ENCODE measurements at places on chromosomes 7 and 10.

GRCh38 chr7:151717415-151717814, 159.5 kb downstream of the PRKAG2 start:
- no peak for DNase-seq

GRCh38 chr7:73828972-73829371, 1.8 kb upstream of the CLDN4 start:
- DNase-seq = no peak

- DNase-seq = no peak
These were observed 140.1 kb downstream of the GFRA1 start for GRCh38 chr10:116132780-116133399.

- no peak for DNase-seq
These were observed 54.6 kb downstream of the TMEM209 start for GRCh38 chr7:130150587-130150986.

DNA sequence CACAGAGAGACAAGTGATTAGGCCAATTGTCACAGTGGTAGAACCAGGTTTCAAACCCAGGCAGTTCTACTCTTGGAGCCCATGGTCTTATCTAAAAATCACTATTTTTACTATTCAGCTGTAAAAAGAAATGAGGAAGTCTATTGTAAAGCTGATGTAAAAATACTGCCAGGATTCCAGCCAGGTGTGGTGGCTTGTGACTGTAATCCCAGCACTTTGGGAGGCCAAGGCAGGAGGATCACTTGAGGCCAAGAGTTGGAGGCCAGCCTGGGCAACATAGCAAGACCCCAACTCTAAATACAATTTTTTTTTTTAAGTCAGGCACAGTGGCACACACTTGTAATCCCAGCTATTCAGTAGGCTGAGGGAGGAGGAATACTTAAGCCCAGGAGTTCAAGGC, 40.4 kb downstream of the HIP1 start:
- no peak for DNase-seq

GRCh38 chr7:135682191-135682590, 19.9 kb downstream of the STMP1 start:
- DNase-seq = no peak

DNA sequence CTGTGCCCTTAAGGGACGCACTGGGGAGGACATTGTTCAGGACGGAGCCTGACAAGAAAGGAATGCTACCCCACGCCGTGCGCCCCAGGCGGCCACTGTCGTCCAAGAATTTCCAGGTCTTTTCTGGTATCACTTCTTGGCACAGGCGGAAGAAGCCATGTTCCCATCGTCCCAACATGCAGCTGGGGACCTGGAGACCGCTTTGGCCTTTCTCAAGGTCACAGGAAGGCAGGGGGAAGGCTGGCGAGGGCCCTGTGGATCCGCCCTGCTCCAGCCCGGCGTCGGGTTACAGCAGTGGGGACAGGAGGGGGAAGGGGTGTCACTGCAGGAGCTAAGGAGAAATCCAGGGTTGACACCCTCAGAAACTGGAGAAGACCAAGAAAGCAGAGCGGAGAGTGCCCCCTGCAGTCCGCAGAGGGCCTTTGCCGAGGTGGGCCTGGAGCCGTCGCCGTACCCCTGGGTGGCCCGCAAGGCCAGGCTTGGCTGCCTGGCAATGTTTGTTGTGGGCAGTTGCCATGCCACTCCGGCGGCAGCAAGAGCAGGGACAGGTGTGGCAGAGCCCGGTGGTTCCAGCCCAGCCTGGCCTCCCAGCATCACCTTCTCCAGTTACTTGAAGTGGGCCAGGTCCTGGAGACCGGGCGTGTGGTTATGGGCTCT, 104.1 kb downstream of the LHPP start:
- no peak for DNase-seq

DNA sequence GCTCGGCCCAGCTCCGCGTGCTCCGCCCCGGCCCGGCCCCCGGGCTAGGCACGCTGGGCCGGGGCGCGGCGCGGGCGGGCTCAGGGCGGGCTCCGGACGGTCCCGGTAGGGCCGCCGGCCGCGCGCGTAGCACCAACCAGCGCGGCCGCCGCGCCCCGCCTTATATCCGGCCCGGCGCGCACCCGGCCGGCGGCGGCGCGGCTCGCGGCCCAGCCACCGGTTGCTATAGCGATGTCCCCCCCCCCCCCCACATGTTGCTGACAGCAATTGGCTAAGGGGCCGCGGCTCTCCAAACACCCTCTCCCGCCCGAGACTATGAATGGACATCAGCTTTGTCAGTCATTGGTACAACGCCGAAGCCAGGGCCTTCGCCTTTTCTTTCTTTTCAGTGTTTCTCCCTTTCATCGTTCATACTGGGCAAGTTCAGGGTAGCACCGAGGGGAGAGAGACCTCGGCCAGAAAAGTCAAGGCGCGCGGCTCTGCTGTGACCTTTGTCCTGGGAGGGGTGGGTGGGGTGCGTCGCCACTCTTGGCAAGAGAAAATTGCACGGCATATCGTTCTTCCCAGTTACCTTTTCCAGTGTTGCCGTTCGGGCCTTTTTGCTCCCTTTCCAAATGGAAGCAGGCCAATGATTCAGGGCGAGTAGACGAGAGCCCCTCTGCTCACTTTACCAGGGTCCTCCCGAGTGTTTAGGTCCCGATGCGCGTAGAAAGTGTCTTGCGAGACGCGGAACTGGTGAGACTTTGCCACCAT, 354.2 kb downstream of the DNAJB6 start:
- DNase-seq = no peak

GRCh38 chr10:101136007-101136707, 5.1 kb downstream of the TLX1 start:
- no peak for DNase-seq

- peak; percentile 57 for DNase-seq
These were observed at the start of gene PTPRE for GRCh38 chr10:127906548-127907377. Gene PTPRE (plus strand): TSS chr10:127907103. CDS start chr10:128040882, 133,779 bp downstream.

- DNase-seq = no peak
These were observed 114.9 kb downstream of the TRRAP start for GRCh38 chr7:98993024-98993897.

DNA sequence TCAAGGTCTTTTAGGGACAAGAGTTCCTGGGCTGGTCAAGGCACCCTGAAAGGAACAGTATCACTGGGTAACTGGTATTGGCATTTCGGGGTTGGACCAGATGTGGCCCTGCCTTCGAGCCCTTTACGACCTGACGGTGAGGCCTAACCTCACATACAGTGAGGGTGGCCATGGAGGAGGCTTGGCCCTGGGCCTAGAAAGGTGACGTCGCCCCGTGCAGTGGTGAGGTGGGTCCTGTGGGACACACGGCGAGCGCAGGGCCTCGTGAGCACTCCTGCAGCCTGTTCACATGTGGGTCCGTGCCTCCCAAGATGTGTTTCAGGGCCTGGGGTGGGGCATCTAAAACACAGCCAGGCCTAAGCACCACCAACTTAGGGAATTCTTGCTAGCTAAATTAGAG, 36.1 kb downstream of the CRHR2 start:
- DNase-seq = no peak

DNA sequence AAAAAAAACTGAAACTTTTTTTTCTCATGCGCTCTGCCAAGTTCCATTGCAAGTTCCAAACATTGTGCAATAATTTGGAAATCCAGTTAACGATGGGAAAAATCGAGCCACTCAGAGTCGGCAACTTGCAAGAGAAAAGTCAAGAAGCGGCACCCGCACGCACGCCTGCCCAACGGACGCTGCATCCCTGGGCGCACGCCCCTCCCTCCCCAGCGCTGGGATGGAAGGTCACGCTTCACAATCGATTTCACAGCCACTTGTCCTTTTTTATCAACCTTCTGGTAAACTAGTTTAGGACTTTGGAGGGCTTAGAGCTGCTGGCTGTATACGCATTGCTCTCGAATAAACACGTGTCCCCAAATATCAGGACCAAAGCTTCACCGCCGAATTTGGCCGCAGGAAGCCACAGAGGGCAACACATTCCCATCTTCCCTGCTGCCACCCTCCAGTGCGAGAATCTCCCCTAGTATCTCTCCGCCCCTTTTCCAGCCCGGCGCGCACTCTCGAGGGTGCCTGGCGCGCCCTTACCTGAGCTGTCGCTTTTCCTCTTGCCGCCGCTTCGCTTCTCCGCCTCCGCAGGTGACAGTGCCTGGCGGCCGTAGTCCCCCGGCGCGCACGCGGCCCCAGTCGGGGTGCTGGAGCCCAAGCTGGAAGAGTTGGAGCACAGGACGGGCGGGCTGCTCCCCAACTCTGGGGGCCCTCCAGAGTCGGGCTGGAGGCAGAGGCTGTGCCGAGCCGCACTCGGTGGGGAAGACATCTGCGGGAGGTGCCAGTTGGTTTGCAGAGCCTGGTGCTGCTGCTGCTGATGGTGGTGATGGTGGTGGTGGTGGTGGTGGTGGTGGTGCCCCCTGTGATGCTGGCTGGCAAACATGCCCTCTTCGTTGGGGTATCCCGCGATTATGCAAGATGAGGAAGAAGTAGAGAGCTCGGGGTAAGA, 857 bp downstream of the MEOX2 start:
- DNase-seq = no peak

DNA sequence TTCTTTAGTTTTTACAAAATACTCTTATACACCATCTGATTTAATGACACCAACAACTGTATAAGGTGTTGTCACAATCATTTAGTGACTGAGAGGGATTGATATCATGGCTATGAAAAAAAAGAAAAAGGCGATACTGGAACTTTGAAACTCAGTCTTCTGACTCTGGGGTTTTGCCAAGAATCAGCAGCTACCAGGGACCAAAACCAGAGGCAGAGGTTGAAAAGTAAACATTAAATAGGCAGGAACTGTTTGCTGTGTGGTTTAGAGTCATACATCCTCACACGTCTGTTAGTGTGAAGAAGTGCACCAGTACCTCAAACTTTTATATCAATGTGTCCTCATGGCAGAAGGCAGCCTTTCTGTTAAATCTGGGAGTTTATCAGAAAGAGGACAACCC, 19.9 kb upstream of the GGCT start:
- no peak for DNase-seq

DNA sequence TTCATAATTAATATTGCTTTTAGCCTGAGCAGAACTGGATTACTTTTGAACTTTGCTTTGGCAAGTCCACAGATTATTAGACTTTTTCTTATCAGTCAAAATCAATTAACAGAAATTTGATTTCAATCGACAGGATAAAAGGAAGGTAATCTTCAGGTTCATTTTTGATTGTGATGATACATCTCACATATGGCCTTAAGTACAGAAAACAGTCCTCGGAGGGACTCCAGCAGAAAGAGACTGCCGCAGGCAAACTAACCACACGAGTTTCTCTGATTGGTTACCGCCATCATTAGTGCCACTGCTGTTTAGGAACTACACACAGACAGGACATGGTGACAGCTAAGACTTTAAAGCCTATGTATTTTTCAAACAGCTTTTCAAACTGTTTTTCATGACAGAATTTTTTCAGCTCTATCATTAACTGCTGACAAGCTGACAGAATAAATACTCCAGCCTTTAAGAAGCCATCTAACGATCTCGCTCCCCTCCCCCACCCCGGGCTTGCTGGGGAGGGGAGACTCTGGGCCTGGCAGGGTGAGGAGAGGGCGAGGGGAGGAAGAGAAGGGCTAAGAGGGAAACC, 668.2 kb downstream of the KCNMA1 start:
- DNase-seq = no peak

GRCh38 chr7:22675917-22676343, 51.1 kb upstream of the IL6 start:
- no peak for DNase-seq

GRCh38 chr10:120205368-120206018, 251.5 kb upstream of the PLPP4 start:
- DNase-seq = no peak

GRCh38 chr7:12728192-12728538, 40.7 kb downstream of the ARL4A start:
- no peak for DNase-seq

DNA sequence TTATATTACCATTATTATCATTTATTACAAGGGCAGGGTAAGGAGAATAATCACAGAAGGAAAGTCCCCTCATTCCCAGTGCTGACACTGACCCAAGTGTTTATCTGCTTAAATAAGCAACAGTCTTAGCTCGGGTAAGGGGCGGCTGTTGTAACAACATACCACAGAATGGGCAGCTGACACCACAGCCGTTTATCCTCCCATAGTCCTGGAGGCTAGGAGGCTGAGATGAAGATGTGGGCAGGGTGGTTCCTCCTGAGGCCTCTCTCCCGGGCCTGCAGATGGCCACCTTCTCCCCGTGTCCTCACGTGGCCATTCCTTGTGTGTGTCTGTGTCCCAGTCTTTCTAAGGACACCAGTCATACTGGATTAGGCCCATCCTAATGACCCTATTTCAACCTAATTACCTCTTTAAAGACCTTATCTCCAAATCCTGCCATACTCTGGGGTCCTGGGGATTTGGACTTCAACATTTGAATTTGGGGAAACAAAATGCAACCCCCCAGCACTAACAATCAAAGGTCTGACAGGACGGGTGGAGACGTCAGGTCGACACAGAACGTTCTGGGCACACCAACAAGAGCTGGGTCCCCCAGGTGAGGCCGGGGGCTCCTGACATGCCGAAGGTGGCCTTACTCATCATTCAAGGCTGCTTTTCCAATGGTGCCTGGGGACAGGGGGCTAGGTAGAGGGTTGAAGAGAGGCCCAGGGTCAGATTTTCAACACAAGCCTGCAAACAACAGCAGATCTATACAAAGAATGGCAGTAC, 93.5 kb downstream of the TNS3 start:
- no peak for DNase-seq

DNA sequence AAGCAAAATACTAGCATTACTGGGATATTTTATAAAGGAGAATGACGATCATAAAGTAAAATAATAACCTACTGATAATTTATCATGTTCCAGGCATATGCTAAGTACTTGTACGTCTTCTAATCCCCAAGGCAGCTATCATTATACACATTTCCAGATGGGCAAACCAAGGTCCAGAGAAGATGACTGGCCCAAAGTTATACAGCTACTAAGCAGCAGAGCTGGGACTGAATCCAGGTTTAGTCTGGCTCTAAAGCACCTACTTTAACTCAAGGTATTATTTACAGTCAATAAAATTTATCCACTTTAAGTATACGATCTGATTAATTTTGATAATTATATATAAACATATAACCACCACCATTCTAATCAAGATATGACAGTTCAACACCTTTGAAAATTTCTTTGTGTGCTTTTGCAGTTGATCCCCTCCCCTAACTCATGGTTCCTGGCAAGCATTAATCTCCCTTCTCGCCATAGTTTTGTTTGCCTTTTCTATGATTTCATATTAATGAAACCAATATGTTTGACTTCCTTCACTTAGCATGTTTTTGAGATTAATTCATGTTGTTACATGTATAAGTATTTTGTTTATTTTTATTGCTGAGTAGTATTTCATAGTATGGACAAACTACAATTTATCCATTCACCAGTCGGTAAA, 126.7 kb downstream of the CPEB3 start:
- no peak for DNase-seq

- DNase-seq = no peak
These were observed 88.4 kb upstream of the LEP start for GRCh38 chr7:128152721-128153120.

DNA sequence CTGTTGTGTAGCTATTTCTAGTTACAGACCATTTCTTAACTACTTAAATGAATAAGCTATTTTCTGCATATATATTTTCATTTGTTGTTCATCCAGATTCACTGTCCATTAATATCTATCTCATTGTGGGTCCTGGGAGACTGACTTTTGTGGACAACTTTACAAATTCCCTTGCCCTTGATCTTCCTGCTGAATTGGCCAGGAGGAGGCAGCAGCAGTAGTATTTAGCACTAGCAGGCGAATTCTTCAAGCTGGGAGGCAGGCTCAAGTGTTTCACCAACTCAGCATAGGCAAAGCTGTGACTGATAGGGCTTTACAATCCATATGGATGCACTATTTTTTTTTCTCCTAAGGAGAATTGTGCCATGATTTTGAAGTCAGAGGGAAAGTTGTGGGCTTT, 461.0 kb upstream of the NRG3 start:
- no peak for DNase-seq
